Effector memory CD8-positive, alpha-beta T cell (primary cell): ENCODE measurements at places on chromosomes 6 and 20.
A peak's percentile ranks its signal among the peaks of the same experiment; 100 is the strongest.

GRCh38 chr20:1588533-1589460 is 31.0 kb downstream of the SIRPB1 start:
- DNase-seq: peak; percentile 4

DNA sequence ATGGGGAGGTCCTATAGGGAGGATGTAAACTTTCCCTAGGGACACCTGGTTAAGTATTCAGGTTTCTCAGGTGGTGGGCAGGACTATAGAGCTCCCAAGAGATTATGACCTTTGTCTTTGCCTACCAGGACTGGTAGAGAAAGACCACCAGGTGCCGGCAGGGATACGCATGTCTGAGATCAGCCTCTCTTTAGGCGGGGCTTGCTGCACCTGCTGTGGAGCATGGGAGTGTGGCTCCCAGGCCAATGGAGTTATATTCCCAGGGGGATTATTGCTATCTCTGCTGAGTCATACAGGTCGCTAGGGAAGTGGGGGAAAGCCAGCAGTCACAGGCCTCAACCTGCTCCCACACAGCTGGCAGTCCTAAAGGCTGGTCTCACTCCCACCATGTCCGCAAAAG is 280.5 kb upstream of the MMS22L start:
- no peak for DNase-seq

DNA sequence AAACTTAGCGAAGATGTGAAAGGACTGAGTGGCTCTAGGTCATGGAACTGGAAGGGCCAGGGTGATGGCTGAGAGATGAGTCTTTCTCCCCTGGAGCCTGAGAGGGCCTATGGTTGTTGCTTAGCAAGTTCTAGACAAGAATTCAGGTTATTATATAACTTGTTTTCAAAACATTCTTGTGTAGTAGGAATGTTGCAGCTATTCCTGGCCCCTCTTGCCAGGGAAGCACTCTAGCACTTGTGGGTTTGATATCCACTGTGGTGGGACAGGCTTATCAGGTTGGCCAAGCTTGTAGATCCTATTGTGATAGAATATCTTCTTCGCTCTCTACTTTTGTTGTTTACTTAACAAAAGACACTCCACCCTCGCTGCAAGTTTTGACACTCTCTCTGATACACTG is 211.8 kb upstream of the CITED2 start:
- no peak for DNase-seq

- DNase-seq: peak; percentile 23
Observed at GRCh38 chr6:52815167-52816092, 11.8 kb upstream of the GSTA1 start.

GRCh38 chr6:16660157-16660497 is 101.1 kb downstream of the ATXN1 start:
- no peak for DNase-seq

- no peak for DNase-seq
Observed at GRCh38 chr6:12298017-12298978, 8.1 kb downstream of the EDN1 start.

- no peak for DNase-seq
Observed at GRCh38 chr6:163419413-163420288, 5.1 kb downstream of the QKI start.

- no peak for DNase-seq
Observed at GRCh38 chr20:10381477-10381876, 52.5 kb downstream of the MKKS start.

GRCh38 chr6:89954721-89955148 is 60.5 kb downstream of the GJA10 start:
- no peak for DNase-seq

- no peak for DNase-seq
Observed at GRCh38 chr6:75116946-75117345, 88.9 kb downstream of the COL12A1 start.

DNA sequence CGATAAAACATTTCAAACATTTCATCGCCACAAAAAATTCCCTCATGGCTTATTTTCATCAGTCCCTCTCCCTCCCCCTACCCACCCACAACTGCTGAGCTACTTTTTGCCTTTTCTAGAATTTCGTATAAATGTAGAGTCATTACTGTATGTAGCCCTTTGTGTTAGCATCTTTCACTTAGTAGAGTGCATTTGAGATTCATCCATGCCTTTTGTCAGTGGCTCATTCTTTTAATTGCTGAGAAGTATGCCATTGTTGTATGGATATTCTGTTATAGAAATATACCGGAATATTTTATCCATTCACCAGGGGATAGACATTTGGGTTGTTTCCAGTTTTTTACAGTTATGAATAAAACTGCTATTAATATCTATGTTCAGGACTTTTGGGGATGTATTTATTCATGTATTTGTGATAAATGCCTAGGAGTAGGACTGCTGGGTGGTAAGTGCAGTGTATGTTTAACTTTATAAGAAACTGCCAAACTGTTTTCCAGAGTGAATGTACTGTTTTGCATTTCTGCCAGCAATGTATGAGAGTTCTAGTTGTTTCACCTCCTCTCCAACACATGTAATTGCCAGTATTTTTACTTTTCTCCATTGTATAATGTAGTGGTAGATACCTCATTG is 50.4 kb downstream of the FOXO3 start:
- no peak for DNase-seq

GRCh38 chr6:4561773-4562400 is 214.3 kb upstream of the CDYL start:
- DNase-seq: no peak

DNA sequence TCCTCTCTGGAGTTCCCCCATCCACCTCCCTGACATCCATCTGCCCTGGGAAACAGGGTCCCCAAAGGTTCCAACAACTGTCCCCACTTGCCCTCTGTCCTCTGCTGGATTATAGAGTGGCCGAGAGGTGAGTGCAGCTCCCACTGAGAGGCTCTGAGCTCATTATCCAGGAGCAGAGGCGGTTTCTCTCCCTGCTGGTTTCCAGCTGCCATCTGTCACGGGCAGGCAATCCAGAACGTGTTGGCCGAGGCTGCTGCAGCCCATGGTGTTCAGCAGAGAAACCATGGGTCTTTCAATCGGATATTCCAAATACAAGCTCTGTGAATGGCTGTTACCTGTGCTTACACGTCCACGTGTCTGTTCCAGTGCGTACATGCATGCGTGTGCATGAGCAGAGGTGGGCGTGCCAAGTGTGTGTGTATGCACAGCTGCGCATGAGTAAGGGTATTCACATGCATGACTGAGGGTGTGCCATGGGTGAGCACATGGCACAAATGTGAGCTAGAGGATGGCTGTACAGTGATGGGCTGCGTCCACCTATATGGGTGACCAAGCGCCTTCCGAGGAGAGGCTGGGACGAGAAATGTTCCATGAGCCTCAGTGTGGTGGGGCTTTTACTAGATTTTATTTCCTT is 183.7 kb upstream of the PMEPA1 start:
- no peak for DNase-seq

- no peak for DNase-seq
Observed at GRCh38 chr6:76275746-76276145, 203.3 kb upstream of the IMPG1 start.

DNA sequence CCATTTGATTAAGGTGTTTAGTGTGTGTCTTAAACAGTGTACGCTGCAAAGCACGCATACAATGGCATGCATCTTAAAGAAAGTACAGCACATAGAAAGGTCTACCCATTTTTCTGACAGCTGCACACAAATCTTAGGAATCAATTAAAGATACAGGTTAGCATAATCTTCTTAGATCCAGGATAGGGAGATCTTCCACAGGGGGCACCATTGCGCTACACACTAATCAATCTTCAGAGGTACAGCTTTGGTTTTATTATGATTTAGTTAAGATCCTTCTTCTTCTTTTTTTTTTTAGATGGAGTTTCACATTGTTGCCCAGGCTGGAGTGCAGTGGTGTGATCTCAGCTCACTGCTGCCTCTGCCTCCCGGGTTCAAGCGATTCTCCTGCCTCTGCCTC is 63.7 kb upstream of the BEND3 start:
- DNase-seq: no peak

GRCh38 chr20:10463622-10464021 is 28.5 kb downstream of the SLX4IP start:
- no peak for DNase-seq

DNA sequence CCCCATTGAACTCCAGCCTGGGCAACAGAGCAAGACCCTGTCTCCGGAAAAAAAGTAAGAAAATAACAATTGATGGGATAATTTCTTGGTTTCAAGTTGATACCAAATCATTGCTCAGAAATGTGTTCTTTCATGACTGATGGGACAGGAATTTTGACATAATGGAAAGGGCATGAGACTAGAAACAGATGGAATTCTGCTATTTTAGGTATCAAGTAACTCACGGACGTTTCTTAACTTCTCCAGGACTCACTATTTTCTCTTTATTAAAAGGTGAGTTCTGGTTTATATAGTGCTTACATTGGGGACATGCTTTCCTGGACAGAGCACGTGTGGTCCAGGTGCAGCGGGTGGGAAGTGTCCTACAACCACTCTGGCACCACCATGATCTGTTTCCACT is 6.0 kb upstream of the DSP start:
- no peak for DNase-seq

- DNase-seq: no peak
Observed at GRCh38 chr6:71529769-71530168, 241.2 kb downstream of the OGFRL1 start.

GRCh38 chr6:2807342-2808090 is 34.1 kb downstream of the SERPINB1 start:
- no peak for DNase-seq

GRCh38 chr20:37956107-37956585 is 53.2 kb downstream of the VSTM2L start:
- DNase-seq: no peak

- no peak for DNase-seq
Observed at GRCh38 chr6:128370072-128370471, 150.3 kb downstream of the PTPRK start.

DNA sequence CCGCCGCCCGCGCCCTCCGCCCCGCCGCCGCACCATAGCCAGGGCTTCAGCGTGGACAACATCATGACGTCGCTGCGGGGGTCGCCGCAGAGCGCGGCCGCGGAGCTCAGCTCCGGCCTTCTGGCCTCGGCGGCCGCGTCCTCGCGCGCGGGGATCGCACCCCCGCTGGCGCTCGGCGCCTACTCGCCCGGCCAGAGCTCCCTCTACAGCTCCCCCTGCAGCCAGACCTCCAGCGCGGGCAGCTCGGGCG is 1.5 kb downstream of the FOXC1 start:
- no peak for DNase-seq

GRCh38 chr6:153162172-153162571 is 31.1 kb upstream of the RGS17 start:
- no peak for DNase-seq

- no peak for DNase-seq
Observed at GRCh38 chr6:143579703-143580102, 68.2 kb upstream of the FUCA2 start.

GRCh38 chr6:33198159-33198852 is 2.2 kb downstream of the RXRB start:
- no peak for DNase-seq

GRCh38 chr20:19122395-19122794 is 90.0 kb upstream of the SLC24A3 start:
- no peak for DNase-seq

DNA sequence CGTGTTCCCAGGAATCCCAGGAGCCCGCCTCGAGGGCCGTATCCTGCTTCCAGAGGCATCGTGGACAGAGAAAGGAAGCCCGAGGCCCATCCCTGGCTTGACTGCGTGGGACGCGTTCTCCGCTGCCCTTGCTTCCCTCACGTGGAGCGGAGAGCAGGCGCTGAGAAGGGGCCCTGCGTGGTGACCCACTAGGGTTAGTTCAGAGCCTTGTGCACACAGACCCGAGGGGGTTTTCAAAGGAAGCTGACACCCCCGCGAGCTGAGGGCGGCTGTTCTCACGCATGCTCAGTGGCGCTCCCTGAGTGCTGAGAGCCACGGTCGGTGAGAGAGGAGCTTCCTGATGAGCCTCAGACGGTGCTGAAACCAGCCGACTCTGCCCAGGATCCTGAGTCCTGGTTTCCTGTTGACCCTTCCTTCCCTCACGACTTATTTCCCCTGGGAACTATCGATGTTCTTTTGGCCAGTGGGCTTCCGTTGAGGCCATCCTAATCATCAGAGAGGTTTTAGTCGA is 28.9 kb upstream of the CCR6 start:
- peak; percentile 81 for DNase-seq

DNA sequence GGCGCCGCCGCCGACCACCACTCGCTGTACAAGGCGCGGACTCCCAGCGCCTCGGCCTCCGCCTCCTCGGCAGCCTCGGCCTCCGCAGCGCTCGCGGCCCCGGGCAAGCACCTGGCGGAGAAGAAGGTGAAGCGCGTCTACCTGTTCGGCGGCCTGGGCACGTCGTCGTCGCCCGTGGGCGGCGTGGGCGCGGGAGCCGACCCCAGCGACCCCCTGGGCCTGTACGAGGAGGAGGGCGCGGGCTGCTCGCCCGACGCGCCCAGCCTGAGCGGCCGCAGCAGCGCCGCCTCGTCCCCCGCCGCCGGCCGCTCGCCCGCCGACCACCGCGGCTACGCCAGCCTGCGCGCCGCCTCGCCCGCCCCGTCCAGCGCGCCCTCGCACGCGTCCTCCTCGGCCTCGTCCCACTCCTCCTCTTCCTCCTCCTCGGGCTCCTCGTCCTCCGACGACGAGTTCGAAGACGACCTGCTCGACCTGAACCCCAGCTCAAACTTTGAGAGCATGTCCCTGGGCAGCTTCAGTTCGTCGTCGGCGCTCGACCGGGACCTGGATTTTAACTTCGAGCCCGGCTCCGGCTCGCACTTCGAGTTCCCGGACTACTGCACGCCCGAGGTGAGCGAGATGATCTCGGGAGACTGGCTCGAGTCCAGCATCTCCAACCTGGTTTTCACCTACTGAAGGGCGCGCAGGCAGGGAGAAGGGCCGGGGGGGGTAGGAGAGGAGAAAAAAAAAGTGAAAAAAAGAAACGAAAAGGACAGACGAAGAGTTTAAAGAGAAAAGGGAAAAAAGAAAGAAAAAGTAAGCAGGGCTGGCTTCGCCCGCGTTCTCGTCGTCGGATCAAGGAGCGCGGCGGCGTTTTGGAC is 2.0 kb downstream of the SOX4 start:
- DNase-seq: peak; percentile 5

GRCh38 chr6:143677891-143678791 is at the start of gene PHACTR2:
PHACTR2 (plus strand) TSS chr6:143677965; CDS start chr6:143678164, 199 bp downstream.
- peak; percentile 28 for DNase-seq

- peak; percentile 70 for DNase-seq
Observed at GRCh38 chr20:2742934-2743559, 50.5 kb downstream of the EBF4 start.

GRCh38 chr6:66897576-66897975 is 1190.5 kb upstream of the EYS start:
- no peak for DNase-seq

DNA sequence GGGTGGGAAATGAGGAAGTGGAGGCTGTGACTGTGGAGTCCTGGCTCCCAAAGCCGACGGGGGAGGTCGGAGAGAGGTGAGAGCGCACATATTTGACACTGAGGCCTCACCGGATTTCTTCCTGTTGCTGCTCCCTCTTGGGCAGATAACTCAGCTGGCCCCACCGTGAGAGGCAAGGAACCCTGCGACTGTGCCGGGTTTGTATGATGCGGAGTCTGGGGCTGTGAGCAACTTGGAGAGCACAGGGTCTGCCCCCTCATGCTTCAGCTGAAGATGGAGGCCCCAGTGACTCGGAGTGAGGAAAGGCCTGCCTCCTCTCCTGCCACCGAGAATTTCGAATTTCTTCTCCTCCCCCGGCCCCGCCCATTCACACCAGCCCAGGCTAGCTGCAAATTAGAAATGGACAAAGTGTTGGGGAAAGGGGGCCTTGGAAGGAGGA is 160.6 kb downstream of the GRM4 start:
- DNase-seq: no peak
